ENCODE measurements at places on chromosomes 6 and 20. TPM values are rescaled to one million over a fixed set of nuclear protein-coding genes. Genes with fewer than 3 reads are reported as not detected.

GRCh38 chr20:1813101-1813529 lies 82.1 kb upstream of the SIRPA start:
- H3K27me3 ChIP-seq, result 0 out of 2 replicates have a peak, but pooled peaks cover 2% of the 10 kb centered on the region
- no peaks in the 10 kb centered on the region for H3K36me3 ChIP-seq
- H3K4me3 ChIP-seq, result no peak overlapping the region
- H3K4me1 ChIP-seq, result peaks cover 9% of the 10 kb centered on the region

Gene SMLR1
- polyA plus RNA-seq, result not detected

Gene PRPH2
- polyA plus RNA-seq, result 0.23 TPM

DNA sequence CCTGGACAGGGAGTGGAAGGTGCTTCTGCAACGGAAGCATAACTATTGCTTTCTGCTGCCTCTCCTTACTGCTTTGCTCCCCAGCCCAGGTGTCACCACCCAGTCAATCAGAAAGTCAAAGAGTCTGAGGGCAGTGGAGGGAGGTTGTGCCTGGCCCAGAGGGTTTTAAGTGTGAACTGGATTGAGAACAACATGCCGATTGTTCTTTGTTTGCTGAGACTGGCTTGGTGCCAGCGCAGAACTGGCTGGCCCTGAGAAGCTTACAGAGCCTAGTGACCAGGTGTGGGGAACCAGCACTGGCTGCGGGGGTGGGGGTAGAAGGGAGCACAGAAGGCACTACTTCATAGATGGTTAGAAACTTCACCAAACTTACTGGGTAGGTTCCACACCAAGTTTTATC lies 31.1 kb upstream of the ENPP4 start:
- no peak overlapping the region for H3K4me3 ChIP-seq
- H3K27me3 ChIP-seq, result no peaks in the 10 kb centered on the region
- no peaks in the 10 kb centered on the region for H3K4me1 ChIP-seq
- DNase-seq, result no peak

DNA sequence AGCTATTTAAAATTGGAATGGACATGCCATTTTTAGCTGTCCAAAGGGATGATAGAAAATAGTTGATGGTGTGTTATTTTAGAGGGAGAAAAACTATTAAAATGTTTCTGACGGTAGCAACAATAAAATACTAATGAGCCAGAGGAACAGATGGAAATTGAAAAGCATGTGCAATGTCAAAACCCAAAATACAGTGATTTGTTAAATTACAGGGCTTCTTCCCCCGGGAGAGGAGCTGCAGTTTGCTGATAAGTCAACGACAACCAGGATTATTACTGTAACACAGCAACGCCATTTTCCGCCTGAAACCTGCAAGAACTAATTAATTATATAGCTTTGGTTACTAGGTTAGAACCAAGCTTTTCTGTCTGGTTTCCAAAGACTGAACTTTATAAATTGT lies 179.6 kb upstream of the SPTLC3 start:
- H3K4me1 ChIP-seq, result no peaks in the 10 kb centered on the region
- H3K27ac ChIP-seq, result no peak overlapping the region
- no peak for DNase-seq
- no peak overlapping the region for H3K4me3 ChIP-seq
- no peaks in the 10 kb centered on the region for H3K27me3 ChIP-seq

DNA sequence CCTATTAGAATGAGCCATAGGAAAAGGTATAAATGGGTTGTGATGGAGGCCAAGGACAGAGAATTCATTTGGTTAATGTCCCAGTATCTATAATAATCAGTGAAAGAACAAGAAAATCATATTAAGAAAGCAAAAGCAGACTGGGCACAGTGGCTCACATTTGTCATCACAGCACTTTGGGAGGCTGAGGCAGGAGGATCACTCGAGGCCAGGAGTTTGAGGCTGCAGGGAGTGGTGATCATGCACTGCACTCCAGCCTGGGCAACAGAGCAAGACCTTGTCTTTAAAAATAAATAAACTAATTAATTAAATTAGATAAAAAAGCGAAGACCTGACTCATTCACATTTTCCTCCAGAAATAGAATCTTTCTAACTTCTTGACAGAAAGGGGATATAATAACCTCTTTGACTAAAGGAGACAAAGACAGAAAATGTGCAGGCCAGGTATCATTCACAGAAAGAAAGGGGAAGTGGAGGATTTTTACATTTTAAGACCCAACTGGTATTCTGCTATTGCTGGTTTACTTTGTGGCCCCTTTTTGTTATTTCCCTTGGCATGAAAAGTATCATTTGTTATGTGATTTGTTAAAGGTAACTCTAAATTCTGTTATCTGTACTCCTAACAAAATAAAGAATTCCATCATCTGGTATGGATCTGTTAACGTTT lies 31.9 kb upstream of the MAPK13 start:
- H3K27ac ChIP-seq, result no peak overlapping the region
- peaks cover 4% of the 10 kb centered on the region for H3K4me1 ChIP-seq
- no peak overlapping the region for H3K4me3 ChIP-seq
- no peaks in the 10 kb centered on the region for H3K27me3 ChIP-seq

Gene UBE2J1
- polyA plus RNA-seq, result 4.5 TPM

DNA sequence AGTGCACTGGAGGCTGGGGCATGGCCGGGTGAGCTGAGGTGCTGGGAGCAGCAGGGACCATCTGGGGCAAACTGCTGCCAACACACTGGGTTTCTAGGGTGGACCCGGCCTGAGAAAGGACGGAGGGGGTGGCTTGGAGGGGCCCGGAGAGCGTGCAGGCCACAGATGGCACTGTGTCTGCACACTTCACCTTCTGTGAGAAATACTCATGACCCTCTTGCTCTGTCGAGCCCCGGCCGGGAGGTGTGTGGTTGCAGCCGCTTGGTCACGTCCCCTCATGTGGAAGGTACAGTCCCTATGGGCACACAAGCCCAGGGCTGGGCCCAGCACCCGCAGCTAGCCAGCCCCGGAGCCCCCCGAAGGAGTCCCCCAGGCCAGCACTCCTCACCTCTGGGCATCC lies 59.7 kb downstream of the RBM38 start:
- no peaks in the 10 kb centered on the region for H3K27me3 ChIP-seq
- DNase-seq, result no peak
- no peak overlapping the region for H3K27ac ChIP-seq
- no peaks in the 10 kb centered on the region for H3K4me1 ChIP-seq
- H3K4me3 ChIP-seq, result no peak overlapping the region

Gene BLOC1S5
- polyA plus RNA-seq, result 3.4 TPM

GRCh38 chr6:35370124-35370741 lies 27.9 kb downstream of the PPARD start:
- no peak for DNase-seq
- H3K27me3 ChIP-seq, result no peaks in the 10 kb centered on the region
- H3K4me1 ChIP-seq, result no peaks in the 10 kb centered on the region
- H3K27ac ChIP-seq, result no peak overlapping the region
- H3K4me3 ChIP-seq, result no peak overlapping the region

Gene MYT1
- polyA plus RNA-seq, result 0.63 TPM

Gene LAMA4
- polyA plus RNA-seq, result 0.95 TPM

DNA sequence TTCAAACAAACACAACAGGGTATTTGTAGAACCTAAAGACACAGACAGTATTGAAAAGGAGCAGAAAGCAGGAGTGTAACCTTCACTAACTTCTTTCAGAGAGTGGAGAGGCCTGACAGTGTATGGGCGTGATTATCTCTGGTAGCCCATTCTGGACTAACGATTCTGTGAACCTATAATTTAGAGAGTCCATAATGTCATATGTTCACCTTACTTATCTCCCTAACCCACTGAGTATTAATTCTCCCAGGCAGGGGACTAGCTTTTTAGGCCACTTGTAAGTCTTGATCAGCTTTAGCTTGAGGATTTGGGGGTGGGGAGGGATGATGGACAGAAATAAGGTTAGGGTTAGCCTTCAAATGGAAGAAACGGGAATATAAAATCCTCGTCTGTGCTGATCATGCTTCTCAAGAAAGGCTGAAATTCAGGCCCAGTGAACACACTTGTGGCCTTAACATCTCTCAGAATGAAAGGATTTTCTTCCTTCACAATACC lies 2.8 kb upstream of the PARD6B start:
- H3K36me3 ChIP-seq, result no peaks in the 10 kb centered on the region
- H3K4me3 ChIP-seq, result no peak overlapping the region
- H3K4me1 ChIP-seq, result peaks cover 2% of the 10 kb centered on the region
- no peak overlapping the region for H3K27ac ChIP-seq

- no peak overlapping the region for H3K27ac ChIP-seq
- no peaks in the 10 kb centered on the region for H3K4me1 ChIP-seq
- H3K36me3 ChIP-seq, result no peaks in the 10 kb centered on the region
These were observed 34.8 kb upstream of the ZFP64 start for GRCh38 chr20:52226370-52226769.

- DNase-seq, result no peak
- H3K27ac ChIP-seq, result no peak overlapping the region
- H3K4me1 ChIP-seq, result peaks cover 5% of the 10 kb centered on the region
- no peaks in the 10 kb centered on the region for H3K27me3 ChIP-seq
These were observed 61.1 kb downstream of the CCN2 start for GRCh38 chr6:131890091-131890490.

Gene MAS1
- polyA plus RNA-seq, result 0.02 TPM

DNA sequence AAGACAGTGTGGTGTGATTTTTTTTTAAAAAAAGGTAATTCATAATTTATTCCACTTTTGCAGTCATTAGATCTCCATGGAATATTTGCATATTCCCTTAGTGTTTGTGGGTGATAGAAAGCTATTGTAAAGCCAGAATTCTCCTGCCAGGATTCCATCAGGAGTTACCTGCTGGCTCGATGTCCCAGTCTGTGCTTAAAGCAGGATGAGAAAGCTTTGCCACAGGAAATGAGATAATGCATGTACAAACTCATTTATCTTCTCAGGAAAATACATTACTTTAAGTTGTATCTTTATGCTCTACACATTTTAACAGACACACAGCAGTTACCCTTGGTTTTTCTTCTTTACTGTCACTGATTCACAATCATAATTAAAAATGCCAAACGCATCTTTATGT lies 553.0 kb downstream of the CD109 start:
- DNase-seq, result no peak
- no peak overlapping the region for H3K4me3 ChIP-seq
- H3K27ac ChIP-seq, result no peak overlapping the region
- H3K27me3 ChIP-seq, result no peaks in the 10 kb centered on the region

GRCh38 chr6:3376893-3377535 lies 79.8 kb downstream of the SLC22A23 start:
- H3K36me3 ChIP-seq, result no peaks in the 10 kb centered on the region
- no peak overlapping the region for H3K27ac ChIP-seq
- no peaks in the 10 kb centered on the region for H3K27me3 ChIP-seq
- H3K4me3 ChIP-seq, result no peak overlapping the region
- peaks cover 9% of the 10 kb centered on the region for H3K4me1 ChIP-seq
- no peak for DNase-seq

DNA sequence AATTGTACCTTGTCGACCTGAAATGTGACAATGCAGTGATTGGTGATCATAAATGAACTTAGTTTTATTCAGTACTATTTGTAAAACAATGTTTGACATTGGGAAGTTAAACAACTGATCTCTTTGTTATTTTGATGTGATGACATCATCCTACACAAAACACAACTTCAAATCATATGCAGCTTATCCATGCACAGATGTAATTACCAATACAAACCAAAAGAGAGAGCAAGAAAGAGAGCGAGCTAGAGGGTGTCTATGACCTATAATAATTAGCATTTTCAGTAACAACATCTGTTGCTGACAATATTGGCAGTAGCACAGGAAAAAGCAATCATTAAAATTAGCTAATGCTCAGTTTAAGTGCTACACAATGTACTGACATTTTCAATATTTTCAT lies 320.9 kb downstream of the UTRN start:
- H3K27me3 ChIP-seq, result no peaks in the 10 kb centered on the region
- no peaks in the 10 kb centered on the region for H3K36me3 ChIP-seq
- H3K4me3 ChIP-seq, result no peak overlapping the region
- no peak overlapping the region for H3K27ac ChIP-seq
- no peak for DNase-seq

DNA sequence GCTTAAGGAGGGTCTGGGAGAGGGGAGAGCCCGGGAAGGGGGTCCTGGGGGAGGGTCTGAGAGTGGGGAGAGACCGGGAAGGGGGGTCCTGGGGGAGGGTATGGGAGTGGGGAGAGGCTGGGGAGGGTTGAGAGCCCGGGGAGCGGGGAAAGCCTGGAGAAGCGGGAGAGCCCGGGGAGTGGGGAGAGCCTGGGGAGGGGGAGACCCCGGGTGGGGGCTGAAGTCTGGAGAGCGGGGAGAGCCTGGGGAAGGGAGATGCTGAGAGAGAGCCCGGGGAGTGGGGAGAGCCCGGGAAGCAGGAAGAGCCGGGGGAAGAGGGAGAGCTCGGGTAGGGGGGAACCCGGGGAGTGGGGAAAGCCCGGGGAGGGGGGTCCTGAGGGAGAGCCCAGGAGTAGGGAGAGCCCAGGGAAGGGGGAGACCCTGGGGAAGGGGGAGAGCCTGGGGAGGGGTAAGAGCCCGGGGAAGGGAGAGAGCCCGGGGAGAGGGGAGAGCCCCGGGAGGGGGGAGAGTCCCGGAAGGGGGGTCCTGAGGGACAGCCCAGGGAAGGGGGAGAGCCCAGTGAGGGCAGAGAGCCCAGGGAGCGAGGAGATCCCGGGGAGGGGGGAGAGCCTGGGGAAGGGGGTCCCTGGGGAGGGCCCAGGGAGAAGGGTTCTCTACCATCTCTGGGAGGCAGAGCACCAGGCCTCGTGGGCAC lies 148.5 kb downstream of the SYNDIG1 start:
- H3K4me3 ChIP-seq, result no peak overlapping the region
- H3K27ac ChIP-seq, result no peak overlapping the region
- no peaks in the 10 kb centered on the region for H3K4me1 ChIP-seq
- DNase-seq, result no peak

GRCh38 chr20:35447082-35447789 lies 8.2 kb upstream of the CEP250 start:
- no peak overlapping the region for H3K4me3 ChIP-seq
- DNase-seq, result peak; percentile 69
- no peak overlapping the region for H3K27ac ChIP-seq
- no peaks in the 10 kb centered on the region for H3K36me3 ChIP-seq
- H3K4me1 ChIP-seq, result peaks cover 3% of the 10 kb centered on the region

Gene CCDC170
- polyA plus RNA-seq, result 0.06 TPM

GRCh38 chr20:37350649-37351574 lies 5.0 kb downstream of the SRC start:
- no peak for DNase-seq
- no peak overlapping the region for H3K4me3 ChIP-seq
- H3K4me1 ChIP-seq, result peaks cover 8% of the 10 kb centered on the region
- H3K27me3 ChIP-seq, result no peaks in the 10 kb centered on the region
- H3K36me3 ChIP-seq, result no peaks in the 10 kb centered on the region

DNA sequence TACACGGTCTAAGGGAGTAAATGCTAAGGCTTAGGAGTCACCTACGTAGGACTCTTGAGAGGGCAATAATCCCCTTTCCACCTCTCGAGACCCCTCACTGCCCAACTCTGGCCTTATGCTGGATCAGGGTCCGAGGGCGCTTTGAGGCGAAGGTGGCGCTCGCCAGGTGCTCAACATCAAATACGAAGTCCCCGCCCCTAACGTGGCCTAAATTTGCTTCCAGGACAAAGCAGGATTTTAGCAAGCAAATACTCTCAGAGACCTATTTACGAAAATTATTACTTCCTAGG lies 406 bp upstream of the TRIM26 start:
- DNase-seq, result no peak
- H3K27ac ChIP-seq, result peak overlapping the region; percentile 65
- H3K36me3 ChIP-seq, result no peaks in the 10 kb centered on the region
- H3K27me3 ChIP-seq, result no peaks in the 10 kb centered on the region
- peaks cover 5% of the 10 kb centered on the region for H3K4me1 ChIP-seq

Gene SCUBE3
- 0.80 TPM for polyA plus RNA-seq
